Umbilical cord (tissue), 2 donors: ENCODE measurements at places on chromosomes 12 and 14.

GRCh38 chr12:30178916-30179315, 395.2 kb upstream of the TMTC1 start:
- no peak for DNase-seq

DNA sequence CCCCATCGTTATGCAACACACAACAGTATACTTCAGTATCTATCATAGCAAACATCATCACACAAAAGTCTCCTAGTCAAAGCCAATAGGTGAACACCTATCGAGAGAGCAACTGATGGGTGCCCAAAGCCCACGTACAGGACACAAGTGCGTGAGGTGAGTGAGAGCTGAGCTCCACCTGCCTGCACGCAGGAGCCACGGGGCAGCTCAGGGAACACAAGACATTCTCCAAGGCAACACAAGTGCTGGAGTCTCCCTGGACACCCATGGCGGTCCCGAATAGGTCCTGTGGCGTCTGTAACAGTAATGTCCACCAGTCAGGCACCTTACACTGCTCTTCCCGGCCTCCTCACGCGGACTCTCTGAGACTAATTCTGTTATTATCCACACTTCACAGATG, 44.3 kb downstream of the CDC42BPB start:
- no peak for DNase-seq

DNA sequence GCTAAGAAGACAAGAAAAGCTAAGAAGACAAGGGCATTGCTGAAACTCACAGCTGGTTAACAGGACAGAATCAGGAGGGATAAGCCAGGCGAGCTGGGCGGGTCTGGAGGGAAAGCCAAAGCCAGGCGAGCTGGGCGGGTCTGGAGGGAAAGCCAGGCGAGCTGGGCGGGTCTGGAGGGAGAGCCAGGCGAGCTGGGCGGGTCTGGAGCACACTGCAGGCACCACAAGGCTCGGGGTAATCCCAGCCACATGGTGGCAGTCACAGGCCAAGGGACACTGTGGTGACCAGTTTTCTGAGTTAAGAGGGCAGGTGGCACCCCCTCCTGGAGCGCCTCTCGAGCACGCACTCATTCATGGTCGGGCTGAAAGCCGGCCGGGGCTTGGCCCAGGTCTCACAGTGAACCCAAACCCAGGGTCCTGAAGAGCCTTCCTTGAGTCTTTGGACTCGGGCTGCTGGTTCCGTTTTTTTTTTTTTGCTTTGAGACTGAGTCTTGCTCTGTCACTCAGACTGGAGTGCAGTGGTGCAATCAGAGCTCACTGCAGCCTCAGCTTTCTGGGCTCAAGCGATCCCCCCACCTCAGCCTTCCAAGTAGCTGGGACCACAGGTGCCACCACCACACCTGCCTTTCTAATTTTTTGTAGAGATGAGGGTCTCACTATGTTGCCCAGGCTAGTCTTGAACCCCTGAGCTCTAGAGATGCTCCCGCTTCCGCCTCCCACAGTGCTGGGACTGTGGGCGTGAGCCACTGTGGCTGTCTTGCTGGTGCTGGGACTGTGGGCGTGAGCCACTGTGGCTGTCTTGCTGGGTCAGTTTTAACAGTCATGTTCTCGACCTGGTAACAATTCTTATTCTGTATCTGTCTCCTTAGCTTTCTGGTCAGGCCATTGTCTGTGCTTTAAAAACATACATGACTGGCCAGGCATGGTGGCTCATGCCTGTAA, 40.2 kb downstream of the HSP90AA1 start:
- DNase-seq = peak; percentile 92

GRCh38 chr12:12686472-12686871, 9.5 kb downstream of the GPR19 start:
- DNase-seq = no peak

GRCh38 chr14:100256339-100256895, 17.5 kb downstream of the YY1 start:
- DNase-seq = no peak

- DNase-seq = peak; percentile 18
Observed at GRCh38 chr14:100271247-100271939, 32.4 kb downstream of the YY1 start.

DNA sequence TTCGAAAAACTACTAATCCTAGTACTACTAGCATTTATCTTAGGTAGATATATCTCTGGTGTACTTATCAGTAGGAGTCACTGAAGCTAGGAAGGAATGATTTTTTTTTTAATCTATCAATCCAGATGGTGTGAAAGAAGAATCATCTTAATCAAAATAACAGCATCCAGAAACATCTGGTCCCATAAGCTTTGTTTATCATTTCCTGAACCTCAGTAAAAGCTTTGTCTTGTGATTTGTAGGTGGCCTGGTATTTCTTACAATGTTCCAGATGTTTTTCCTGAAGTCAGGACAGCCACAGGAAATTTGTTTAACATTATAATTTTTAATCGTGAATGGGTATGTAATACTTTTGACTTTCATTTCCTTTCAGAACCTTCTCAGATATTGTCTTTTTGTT, 28.0 kb upstream of the LUM start:
- DNase-seq = peak; percentile 76

DNA sequence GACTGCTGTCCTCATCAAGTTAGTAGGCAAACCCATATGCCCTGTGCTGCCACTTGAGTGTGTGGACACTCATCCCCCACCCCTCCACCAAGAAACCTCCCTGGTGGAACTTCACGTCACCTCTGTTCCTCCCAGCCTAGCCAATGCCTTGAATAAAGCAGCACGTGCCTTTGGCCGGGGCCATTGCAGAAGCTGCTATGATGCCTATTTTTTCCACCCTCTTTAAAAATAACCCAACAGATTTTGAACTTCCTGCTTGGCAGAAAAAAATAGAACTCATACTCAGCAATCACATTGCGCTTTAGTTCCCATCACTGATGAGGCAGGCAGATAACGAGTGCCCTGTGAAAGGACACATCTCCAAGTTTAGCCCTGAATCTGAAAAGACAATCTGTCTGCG, 23.1 kb upstream of the PWP1 start:
- no peak for DNase-seq

- no peak for DNase-seq
Observed at GRCh38 chr14:50874757-50875156, 2.9 kb downstream of the ABHD12B start.

DNA sequence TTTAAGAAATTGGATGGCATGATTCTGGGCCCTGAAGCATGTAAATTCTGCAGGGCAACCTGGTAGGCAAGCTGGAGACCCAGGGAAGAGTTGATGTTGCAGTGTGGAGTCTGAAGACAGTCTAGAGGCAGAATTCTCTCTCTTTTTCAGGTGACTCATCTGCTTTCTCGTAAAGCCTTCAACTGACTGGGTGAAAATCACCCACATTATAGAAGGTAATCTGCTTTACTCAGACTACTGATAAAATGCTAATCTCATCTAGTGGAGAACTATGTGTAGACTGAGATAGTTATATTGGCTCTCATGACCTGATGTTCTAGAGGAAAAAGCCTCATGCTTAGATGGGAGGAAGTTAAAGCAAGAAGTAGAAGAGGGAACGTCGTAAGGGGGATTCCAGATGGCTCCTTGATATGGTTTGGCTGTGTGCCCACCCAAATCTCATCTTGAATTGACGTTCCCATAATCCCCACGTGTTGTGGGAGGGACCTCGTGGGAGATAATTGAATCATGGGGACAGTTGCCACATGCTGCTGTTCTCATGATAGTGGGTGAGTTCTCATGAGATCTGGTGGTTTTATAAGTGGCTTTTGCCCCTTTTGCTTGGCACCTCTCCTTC, 723.8 kb downstream of the BCL11B start:
- DNase-seq = no peak

GRCh38 chr12:91786499-91787272, 359.0 kb downstream of the BTG1 start:
- DNase-seq = no peak

DNA sequence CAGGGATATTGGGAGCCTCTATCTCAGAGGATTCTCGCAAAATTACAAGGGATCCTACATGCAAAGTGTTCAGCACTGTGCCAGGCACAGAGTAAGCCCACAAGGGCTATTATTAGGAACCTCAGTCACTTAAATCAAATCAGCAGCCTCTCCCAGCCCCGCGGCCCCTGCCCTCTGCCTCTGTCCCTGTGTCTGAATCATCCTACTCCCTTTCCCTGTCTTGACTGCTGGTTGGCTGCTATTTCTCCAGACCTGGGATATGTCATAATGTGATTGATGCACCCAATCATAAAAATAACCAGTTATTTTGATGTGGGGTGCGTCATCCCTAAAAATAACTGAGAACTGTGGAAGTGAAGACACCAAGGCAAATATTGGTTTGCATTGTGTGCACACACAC, 176.3 kb downstream of the KSR2 start:
- DNase-seq = peak; percentile 32

GRCh38 chr12:89576572-89577220, 50.8 kb upstream of the POC1B start:
- no peak for DNase-seq

GRCh38 chr14:54856152-54856551, 46.5 kb downstream of the GCH1 start:
- DNase-seq = no peak

- no peak for DNase-seq
Observed at GRCh38 chr12:106976668-106977067, 10.3 kb downstream of the MTERF2 start.

DNA sequence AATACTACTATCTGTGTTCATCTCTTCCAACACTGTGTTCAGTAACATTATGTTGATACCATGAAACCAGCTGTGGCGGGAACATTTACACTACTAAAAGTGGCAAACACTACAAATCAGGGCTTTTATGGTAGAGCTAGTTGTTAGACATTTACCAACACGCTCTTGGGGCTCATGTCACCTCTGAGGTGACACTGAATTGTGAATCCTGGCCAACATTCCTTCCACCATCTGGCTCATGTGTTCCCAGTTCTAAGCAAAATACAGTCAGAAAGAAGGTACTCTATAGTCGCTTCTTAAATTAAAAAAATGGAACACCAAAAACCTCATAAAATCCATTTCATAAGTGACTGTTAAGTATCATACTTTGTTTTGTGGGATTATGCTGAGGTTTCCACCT, 436.6 kb downstream of the FUT8 start:
- no peak for DNase-seq

DNA sequence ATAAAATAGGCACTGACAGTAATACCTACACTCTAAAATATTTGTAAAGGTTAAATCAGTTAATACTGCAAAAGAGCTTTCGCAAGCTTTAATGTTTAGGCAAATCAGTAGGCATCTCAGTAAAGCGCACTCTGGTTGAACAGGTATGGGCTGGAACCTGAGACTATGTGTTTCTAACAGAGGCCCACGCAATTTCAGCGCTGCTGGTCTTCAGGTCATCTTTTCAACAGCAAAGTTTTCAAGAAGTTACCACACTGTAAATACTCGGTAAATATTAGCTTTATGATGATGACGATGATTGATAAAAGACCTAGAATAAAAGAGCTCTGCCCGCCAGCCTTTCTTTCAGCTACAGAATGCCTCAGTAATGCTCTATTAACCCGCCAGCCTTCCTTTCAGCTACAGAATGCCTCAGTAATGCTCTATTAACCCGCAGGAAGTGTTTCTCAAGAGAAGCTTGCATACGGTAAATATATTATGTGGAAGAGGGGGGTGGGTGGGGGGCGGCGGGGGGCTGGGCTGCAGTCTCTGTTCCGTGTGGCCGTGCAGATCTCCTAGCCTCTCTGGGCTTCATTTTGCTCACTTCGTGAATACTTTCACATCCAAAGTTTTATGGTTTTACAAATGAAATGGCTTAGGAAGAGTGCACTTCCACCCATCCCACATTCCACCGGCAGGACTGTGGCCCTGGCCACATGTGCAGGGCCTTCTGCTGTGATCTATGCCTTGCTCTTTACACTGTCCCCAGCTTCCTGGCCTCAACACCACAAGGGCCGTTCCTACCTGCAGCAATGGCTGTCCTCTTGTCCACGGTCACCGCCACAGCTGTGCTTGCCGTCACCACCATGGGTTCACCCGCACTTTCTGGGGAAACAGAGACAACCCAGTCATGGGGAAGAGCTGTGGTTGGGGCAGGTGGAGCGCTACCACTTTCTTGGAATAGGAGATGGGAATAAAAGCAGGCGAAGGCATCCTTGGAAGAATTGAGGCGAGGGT, 19.9 kb downstream of the LRTM2 start:
- DNase-seq = no peak

DNA sequence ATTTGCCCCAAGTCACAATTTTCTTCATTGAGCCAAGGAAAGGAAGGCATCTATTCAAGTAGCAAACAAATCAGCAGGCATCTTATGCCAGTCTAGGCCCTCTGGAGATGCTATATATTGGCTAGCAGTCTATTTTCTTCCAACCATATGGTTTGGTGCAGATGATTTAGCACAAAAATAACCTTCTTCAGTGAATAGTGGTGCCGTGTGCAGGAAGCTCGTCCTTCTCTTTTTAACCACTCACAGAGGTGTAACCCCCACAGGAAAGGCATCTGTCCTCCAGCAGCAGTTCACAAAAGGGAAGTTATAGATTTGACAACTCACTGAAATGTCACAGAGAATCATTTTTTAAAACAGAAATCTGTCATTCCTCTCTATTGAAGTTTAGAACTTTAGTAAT, 445.7 kb upstream of the SYT1 start:
- DNase-seq = peak; percentile 27

GRCh38 chr12:5073853-5074252, 30.2 kb downstream of the KCNA5 start:
- no peak for DNase-seq

DNA sequence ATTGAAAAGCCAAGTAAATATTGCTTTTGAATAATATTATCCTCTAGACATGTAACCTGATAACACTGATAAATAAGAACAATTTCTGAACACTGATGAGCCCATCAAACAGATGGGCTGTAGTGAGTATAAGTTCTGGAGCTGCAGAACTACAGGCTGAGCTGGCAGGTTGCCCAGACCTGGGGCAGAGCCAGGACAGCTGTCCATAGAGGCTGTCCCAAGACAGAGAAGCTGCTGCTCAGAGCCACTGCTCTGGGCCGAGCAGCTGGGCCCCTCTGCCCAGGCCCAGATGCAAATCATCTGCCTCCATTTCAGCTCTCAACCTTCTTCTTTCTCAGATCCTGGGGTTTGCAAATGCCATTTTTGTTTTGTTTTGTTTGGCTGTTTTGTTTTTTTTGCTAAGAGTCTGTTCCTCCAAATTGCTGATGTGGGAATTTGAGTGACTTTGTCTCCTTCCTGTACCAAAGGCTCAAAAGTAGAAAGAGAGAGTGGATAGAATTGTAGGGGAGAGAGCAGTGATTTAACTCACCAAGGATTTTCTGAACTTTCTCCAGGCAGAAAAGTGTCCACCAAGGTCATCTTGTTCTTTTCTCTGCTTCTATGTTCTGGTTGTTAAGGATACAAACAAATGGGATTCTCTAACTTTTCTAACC, 4.0 kb upstream of the TESPA1 start:
- DNase-seq = peak; percentile 37

GRCh38 chr12:77007476-77007875, 57.9 kb downstream of the E2F7 start:
- DNase-seq = no peak

- peak; percentile 98 for DNase-seq
Observed at GRCh38 chr14:63203618-63204406, 431 bp upstream of the RHOJ start.

- DNase-seq = no peak
Observed at GRCh38 chr12:22691319-22691718, 66.3 kb downstream of the ETNK1 start.

GRCh38 chr14:54603362-54603761, 36.4 kb downstream of the SAMD4A start:
- DNase-seq = no peak

GRCh38 chr12:98513379-98514322, 1.7 kb upstream of the TMPO start:
- no peak for DNase-seq
